ENCODE measurements at places on chromosomes 6 and 20.

- no peak for DNase-seq
These were observed 155.4 kb downstream of the RFPL4B start for GRCh38 chr6:112502351-112503090.

- DNase-seq, result no peak
These were observed 69.6 kb upstream of the ADGRF1 start for GRCh38 chr6:47111685-47112084.

- DNase-seq, result no peak
These were observed at the start of gene UNC93A for GRCh38 chr6:167290786-167291622. TSS of gene UNC93A (plus strand) at chr6:167291315. CDS start at chr6:167291490, 175 bp downstream.

GRCh38 chr6:139129284-139129683 is 5.6 kb upstream of the HECA start:
- no peak for DNase-seq

DNA sequence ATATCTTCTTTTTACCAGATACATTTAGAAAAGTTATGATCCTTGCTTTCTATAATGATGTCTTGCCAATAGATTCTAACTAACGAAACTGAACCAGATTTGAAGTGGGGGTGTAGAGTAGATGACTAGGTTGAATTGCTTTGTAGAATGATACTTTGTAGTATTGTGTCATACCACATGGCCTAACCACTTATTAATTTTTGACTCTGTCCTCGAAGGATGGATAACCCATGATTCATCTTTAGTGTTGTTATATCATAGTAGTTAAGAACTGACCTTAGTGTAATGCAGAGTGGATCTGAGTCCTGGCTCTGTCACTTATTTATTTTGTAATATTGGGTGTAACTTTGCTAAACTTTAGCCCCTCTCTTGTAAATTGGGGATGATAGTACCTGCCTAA is 4.5 kb downstream of the PHF3 start:
- DNase-seq, result no peak

- DNase-seq, result no peak
These were observed 30.5 kb downstream of the RPRD1B start for GRCh38 chr20:38063911-38064530.

DNA sequence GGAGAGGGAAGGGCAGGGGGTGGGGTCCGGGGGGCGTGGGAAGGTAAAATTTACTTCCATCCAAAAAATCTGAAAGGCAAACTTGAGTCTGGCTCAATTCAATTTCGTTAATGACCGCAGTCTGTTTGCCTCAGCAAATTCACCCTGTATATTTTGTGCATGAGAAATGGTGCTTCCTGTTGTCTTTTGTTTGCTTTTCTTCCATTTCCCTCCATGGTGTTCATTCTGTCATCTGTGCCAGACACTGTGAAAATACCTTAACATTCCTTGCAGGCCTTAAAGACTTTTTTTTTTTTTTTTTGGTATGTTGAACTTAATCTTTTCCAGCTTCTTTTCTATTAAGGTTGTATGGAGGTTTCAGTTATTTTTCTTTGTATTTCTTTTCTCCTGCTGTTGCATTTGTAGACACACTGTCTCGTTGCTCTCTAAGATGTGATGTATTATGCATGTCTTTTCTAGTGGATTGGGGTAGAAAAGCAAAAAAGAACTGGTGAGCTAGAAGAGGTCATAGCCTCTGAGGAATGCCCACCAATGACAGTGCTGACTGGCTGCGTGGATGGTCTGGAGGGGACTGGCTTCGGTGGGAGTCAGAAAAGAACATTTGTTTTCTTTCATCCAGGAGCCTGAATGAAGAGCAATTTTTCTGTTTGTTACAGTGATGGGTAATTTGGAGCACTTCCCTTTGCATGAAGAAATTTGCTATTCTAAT is 585.0 kb upstream of the MAP3K7 start:
- no peak for DNase-seq

DNA sequence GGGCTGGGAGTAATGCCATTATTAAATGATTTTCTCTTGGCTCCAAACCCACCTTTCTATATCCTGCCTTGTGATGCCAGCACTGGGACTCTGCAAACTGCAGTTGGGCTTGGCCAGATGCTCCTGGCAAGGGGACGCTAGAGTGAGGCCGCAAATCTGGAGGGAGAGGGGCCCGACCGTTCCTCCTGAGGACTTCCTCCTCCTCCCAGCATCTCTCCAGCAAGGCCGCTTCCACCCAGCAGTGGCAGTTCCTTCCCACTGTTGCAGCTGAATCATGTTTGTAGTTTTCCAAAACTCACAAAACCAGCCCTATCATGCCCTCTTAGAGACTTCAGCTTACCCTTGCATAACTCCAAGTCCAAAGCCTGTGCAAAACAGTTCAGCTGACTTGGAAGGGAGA is 244.4 kb downstream of the FOXA2 start:
- DNase-seq, result no peak

DNA sequence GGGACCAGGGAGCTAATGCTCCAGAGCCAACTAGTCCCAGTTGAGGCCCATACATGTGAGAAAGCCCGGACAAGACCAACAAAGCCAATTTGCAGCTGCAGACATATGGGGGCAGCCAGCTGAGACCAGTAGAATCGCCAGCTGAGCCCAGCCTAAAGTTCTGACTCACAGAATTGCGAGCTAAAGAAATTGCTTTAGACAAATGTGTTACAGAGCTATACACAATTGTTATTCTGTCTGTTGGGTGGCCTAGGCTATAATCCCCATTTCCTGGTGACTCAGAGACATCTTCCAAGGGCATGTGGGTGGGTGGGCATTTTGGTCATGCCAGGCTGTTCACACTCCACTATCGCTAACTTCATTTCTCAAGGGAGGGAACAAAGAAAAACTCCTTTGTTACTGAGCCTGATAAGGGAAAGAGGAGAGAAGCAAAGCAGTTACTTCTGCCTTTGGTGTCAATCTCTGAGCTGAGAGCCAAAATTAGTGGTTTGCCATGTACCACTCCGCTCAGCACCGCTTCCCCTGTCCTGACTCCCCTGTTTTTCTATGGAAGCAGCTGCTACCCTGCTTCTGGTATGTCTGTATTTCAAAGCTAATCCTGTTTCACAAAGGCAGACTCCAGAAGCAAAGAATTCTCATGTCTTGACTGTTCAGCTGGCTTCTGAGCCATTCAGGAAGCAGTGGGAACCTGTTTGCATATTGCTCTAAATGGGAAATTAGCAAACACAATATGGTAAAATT is 26.1 kb downstream of the SCP2D1 start:
- no peak for DNase-seq

DNA sequence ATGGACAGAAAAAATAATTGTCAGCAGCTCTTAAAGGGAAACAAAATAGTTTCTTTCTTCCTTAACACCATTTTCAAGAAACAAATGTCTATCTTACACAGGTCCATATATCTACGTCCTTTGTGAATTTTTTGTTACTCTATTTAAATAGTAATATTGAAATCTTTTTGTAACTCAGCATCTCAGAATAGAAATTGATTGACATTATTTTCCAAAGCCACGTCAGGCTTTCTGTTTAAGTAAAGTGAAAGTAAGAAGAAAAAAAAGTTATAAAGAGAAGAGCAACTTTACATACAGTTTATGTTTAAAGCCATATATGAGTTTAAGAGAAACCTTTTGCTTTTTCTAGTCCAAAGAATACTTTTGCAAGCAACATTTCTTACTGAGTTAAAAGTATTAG is 402.9 kb upstream of the SOX4 start:
- no peak for DNase-seq

DNA sequence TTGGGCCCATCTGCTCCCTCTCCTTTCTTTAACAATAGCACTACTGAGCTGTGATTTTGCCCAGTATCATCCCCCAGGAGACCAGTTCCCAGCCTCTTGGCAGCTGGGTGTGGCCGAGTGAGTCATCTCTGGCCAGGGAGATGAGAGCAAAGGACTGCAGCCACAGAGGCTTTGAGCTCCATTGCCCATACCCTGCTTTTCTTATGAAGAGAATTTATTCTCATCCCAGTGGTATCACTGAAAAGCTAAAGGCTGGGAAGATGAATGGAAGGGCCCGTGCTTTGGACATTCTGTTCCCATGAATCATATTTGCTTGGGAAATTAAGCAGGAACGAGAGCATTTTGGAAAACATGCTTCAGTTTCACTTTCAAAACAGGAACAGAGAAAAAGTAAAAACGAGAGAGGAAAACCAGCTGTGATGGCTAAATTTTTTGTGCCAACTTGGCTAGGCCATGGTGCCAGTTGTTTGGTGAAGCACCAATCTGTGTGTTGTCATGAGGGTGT is 14.9 kb downstream of the CST3 start:
- DNase-seq, result no peak

GRCh38 chr6:139029470-139030227 is 1.1 kb downstream of the ABRACL start:
- DNase-seq, result no peak

GRCh38 chr20:21270806-21271205 is 32.3 kb upstream of the XRN2 start:
- no peak for DNase-seq

GRCh38 chr6:99195986-99196655 is 153.4 kb downstream of the FAXC start:
- no peak for DNase-seq

- DNase-seq, result no peak
These were observed 618.6 kb downstream of the CBLN4 start for GRCh38 chr20:55386686-55387085.

- no peak for DNase-seq
These were observed 91.5 kb upstream of the RREB1 start for GRCh38 chr6:7016226-7016625.

GRCh38 chr6:150290429-150290828 is 78.4 kb upstream of the IYD start:
- DNase-seq, result no peak

DNA sequence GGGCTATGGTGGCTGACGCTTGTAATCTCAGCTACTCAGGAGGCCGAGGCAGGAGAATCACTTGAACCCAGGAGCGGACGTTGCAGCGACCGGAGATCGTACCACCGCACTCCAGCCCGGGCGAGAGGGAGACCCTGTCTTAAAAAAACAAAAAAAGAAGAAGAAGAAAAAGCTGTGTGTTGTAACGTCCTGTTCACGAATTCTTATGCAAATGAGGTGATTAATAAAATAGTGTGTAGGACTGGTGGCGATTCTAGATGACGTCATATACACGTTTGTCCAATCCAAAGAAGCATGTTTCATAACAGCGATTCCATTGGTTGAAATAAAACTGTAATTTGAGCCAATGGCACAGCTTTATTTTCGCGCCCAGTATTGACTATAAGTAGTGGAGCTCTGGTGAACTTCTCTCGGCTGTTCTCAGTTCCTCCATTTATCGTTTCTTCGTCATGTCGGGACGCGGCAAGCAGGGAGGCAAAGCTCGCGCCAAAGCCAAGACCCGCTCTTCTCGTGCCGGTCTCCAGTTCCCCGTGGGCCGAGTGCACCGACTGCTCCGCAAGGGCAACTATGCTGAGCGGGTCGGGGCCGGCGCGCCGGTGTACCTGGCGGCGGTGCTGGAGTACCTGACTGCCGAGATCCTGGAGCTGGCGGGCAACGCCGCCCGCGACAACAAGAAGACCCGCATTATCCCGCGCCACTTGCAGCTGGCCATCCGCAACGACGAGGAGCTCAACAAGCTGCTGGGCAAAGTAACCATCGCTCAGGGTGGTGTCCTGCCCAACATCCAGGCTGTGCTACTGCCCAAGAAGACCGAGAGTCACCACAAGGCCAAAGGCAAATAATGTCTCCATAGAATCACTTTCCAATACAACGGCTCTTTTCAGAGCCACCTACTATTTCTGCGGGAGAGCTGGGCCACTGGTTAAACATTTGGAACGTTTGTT is 47.0 kb downstream of the OR2B2 start:
- no peak for DNase-seq

GRCh38 chr6:81451787-81452186 is 300.7 kb downstream of the TENT5A start:
- no peak for DNase-seq

- no peak for DNase-seq
These were observed 127.4 kb upstream of the AFDN start for GRCh38 chr6:167699141-167699931.

GRCh38 chr20:34984756-34985261 is 29.1 kb downstream of the MYH7B start:
- DNase-seq, result no peak

DNA sequence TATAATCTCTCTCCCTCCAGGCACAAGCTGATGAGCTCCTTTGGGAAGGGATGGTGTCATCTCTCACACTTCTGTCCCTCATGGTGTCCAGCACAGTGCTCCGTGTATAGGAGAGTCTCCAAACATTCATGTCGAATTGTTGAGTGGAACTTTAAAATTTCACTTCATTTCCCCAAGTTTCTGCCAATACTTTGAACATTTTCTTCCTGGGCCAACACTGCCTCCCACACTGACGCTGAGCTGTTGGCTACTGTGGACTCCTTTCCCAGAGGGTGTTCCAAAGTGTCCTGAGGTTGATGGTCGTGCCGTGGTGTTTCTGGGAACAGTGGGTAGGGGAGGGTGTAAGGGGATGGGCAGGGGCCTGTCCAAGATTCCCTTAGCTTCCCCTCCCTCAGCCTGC is 122.7 kb downstream of the TIAM2 start:
- DNase-seq, result no peak

GRCh38 chr6:127818149-127818548 is 82.7 kb downstream of the THEMIS start:
- DNase-seq, result no peak

DNA sequence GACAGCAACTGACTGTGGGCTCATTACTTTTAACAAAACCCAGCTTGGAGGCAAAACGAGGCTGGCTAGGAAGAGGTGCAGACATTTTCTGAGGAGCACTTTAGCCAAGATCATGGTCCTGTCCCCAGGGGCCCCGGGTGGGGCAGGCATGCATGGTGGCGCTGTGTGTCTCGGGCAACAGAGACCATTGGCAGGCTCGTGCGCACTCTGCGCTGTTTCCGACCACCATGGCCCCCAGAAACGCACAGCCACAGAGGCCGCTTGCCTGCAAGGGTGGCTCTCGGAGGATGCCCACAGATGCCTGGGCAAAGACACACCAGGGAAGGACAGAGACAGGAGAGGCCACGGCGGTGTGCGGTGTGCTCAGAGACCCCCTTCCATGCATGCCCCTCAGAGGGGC is 6.7 kb downstream of the BHLHE23 start:
- no peak for DNase-seq

DNA sequence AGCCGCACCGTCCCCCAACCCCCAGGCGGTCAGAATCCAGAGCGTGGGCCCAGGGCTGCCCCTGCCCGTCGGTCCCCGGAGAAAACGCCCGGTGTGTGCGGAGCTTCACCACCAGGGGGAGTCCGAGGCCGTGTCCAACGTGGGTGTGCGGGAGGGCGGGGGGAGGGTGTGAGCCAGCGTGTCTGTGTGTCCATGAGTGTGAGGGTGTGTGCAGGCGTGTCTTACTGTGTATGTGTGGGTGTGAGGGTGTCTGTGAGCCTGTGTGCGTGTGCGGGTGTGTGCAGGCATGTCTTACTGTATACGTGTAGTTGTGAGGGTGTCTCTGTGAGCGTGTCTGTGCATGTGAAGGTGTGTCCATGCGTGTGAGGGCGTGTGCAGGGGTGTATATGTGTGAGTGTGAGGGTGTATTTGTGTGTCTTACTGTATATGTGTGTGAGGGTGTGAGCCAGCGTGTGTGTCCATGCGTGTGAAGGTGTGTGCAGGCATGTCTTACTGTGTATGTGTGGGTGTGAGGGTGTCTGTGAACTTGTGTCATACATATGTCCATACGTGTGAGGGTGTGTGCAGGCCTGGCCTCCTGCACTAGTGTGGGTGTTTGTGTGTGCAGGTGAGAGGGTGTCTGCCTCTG is 24.6 kb upstream of the GATA5 start:
- peak; percentile 61 for DNase-seq

- DNase-seq, result no peak
These were observed 5.2 kb upstream of the SLCO4A1 start for GRCh38 chr20:62637110-62637509.

GRCh38 chr6:8059129-8059528 is 5.1 kb downstream of the BLOC1S5 start:
- DNase-seq, result no peak
